Left forelimb (tissue), 1 donor: ENCODE measurements at places on chromosomes 7 and 10.

DNA sequence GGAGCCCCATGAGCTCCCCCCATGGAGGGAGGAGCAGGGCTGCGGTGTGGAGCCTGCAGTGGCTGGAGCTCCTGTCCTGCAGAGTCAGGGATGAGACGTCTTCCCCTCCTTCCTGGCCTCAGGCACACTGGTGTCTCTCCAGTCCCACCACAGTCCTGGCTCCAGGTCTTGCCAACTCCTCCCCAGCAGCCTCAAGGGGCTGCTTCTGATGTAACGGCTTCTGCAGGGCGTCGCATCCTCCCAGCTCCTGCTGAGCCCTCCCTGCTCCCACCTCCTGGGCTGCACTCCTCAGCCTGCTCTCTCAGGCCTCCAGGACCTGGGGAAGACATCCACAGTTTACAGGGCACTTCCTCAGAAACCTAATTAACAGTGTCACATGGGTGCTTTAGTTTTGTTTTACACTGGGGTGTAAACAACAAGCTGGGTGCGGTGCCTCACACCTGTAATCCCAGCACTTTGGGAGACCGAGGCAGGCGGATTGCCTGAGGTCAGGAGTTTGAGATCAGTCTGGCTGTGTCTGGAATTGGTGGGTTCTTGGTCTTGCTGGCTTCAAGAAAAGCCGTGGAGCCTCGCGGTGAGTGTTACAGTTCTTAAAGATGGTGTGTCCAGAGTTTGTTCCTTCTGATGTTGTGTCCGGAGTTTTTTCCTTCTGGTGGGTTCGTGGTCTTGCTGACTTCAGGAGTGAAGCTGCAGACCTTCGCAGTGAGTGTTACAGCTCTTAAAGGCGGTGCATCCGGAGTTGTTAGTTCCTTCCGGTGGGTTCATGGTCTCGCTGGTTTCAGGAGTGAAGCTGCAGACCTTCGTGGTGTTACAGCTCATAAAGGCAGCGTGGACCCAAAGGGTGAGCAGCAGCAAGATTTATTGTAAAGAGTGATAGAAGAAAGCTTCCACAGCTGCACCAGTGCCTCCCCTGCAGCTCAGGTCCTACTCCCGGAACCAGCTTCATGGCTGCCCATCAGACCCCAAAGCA is 95.0 kb downstream of the PAXIP1 start:
- no peak for DNase-seq

GRCh38 chr10:126459032-126459831 is 71.0 kb upstream of the ADAM12 start:
- no peak for DNase-seq

DNA sequence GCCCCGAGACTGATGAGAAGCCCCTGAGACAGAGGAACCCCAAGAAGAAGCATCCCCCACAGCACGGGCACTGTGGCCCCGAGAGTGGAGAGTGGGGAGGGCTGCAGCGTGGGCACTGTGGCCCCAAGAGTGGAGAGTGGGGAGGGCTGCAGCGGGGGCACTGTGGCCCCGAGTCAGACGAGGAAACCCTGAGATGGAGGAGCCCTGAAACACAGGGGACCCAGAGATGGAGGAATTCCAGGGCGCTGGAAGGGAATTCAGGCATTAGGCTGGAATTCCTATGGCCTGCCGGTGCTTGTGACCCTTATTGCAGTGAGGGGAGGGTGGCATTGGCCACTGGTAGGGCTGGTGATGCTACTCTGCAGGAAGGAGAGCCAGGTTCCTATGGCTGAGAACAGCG is 168.6 kb upstream of the SHH start:
- no peak for DNase-seq

GRCh38 chr7:112449353-112449752 is 907 bp upstream of the IFRD1 start:
- no peak for DNase-seq

GRCh38 chr7:9391221-9391620 is 957.8 kb downstream of the NXPH1 start:
- DNase-seq, result no peak

DNA sequence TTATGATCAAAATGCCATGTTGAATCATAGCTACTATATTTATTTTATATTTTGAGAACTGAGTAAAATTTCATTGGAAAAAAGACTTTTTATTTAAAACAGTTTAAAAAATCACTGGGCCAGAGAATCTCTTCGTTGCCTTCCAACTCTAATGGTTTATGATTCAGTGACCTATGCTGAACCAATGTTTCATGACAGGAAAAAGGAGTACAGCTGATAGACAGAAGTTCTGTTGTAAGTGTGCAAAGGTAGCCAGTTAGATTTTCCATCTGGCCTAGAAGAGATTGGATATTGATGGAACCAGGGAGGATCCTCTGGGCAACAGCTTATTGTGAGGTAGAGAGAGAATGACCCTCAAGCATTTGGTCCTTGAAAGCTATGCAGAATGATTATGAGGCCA is 745.8 kb downstream of the SUGCT start:
- no peak for DNase-seq

GRCh38 chr7:108261560-108262255 is 131.5 kb upstream of the LAMB4 start:
- no peak for DNase-seq
